Fibroblast of gingiva (primary cell): ENCODE measurements at places on chromosomes 13 and 19.
A peak's percentile ranks its signal among the peaks of the same experiment; 100 is the strongest.

DNA sequence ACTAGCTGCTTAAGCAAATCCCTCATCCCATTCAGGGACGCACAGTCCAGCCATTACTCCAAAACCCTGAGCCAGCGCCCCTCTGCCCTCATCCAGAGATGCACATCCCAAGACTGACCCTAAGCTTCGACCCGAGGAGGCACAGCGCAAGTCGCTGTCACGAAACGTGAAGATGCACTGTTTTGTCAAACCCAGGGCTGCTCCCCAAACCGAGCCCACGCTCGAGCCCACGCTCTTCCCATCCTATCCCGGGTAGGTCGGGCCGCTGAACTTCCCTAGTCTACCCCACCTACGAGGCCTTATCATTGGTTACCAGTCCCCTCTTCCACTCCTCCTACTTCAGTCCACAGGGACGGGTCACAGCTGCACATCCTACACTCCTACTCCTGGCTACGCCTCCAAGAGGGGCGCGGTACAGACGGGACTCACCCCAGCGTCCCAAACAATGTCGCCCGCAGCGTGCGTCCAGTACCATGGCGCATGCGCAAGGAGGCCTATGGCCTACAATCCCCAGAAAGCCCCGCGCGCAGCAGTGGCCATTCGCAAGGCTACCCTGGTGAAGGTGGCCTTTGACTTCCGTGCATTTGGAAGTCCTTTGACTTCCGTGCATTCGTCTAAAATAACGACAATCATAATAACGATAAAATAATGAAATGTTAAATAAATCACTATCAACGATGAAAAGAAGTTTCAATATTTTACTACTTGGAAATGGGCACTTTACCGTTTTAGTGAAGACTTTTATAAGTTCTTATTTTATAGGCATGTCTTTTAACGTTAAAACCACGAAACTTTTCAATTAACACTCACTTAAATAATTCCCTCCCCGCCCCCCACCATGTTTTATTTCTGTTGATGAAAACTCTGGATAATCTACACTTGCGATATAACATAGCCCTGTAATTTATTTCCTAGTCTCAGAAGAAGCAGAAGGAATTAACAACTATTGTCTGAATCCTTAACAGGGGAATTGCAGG is at the start of gene ZNF285:
ZNF285 (minus strand) TSS at position 470 of the 977 bp plus-strand sequence. CDS start 4,395 bp downstream, outside the sequence.
- DNase-seq, result peak; percentile 98

- DNase-seq, result no peak
Observed at GRCh38 chr19:6955082-6955481, 66.1 kb downstream of the MBD3L2B start.

DNA sequence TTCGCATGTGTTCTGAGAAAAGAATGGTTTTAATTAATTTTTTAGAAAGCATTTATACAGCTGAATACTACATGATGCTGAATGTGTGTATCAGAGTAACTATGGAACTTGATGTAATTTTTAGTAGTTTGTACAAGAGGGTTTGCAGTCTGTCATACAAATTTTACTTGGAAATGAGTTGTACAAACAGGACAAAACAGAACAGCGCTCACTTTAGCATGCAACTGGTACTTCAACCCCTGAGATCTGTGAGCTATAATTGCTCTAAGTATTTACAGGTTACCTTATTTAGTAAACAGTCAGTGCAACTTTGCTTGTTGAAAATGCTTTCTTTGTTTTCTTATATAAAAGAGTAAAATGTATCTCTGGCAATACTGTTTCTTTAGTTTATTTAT is 706 bp downstream of the TNFRSF19 start:
- no peak for DNase-seq

- DNase-seq, result peak; percentile 51
Observed at GRCh38 chr13:99471221-99472121, 29.8 kb upstream of the TM9SF2 start.
